Fibroblast of lung (primary cell): ENCODE measurements at places on chromosomes 5 and 9. TPM values are rescaled to one million over a fixed set of nuclear protein-coding genes. Genes with fewer than 3 reads are reported as not detected.

PCDH1 gene
- 0.66 and 2.3 TPM in 2 replicates for total RNA-seq

CTSV gene
- under 0.01 and 0.66 TPM in 2 replicates for total RNA-seq

DNA sequence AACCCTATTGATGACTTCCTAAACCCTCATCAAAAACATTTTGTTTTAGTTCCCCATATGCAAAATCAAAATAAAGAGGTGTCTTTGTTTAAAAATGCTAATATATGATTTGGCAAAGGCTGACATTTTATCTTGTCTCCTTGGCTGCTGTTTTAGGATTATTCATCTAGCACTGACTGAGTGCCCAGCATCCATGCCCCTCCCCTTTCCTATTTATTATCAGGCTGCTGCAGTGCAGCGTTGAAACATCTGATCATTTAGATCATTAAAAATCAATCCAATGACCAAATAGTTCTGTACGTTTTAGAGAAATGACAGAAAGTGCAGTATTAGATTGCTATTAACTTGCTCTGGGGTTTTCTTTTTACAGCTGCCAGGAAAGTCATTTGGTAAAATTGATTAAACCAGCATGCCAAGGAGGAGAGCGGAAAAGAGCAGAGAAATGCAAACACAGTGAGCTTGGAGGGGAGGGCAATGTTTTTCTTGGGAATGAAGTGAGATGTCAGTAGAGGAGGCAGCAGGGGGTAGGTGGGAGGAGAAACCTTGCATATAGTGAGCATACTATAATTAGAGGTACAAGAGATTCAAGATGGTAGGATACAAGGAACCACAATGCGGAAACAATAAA, 286.3 kb downstream of the PDE4D start:
- no peak for DNase-seq

DNA sequence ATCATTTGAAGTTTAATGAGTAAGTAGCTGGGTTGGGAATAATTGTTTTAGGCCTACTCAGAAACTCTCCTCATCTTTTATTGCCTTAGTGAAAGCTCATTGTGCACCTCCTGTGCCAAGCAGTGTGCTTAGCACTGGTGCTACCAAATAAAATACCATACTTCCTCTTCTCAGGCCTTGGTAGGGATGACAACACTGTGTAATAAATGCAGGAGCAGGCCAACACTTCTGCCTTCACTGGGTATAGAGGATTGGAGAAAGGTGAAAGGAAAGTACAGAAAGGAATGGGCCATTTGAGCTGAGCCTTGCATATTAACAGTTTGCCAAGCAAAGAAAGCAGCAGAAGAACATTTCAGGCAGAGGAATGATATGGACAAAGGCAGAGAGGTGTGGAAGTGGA, 285.7 kb downstream of the NR3C1 start:
- DNase-seq, result no peak

GRCh38 chr9:95100071-95100627, 217.4 kb downstream of the FANCC start:
- DNase-seq, result no peak

- DNase-seq, result no peak
Observed at GRCh38 chr5:178423901-178424809, 166.0 kb downstream of the COL23A1 start.

GRCh38 chr5:113381791-113382190, 53.0 kb downstream of the TSSK1B start:
- peak; percentile 47 for DNase-seq

DNA sequence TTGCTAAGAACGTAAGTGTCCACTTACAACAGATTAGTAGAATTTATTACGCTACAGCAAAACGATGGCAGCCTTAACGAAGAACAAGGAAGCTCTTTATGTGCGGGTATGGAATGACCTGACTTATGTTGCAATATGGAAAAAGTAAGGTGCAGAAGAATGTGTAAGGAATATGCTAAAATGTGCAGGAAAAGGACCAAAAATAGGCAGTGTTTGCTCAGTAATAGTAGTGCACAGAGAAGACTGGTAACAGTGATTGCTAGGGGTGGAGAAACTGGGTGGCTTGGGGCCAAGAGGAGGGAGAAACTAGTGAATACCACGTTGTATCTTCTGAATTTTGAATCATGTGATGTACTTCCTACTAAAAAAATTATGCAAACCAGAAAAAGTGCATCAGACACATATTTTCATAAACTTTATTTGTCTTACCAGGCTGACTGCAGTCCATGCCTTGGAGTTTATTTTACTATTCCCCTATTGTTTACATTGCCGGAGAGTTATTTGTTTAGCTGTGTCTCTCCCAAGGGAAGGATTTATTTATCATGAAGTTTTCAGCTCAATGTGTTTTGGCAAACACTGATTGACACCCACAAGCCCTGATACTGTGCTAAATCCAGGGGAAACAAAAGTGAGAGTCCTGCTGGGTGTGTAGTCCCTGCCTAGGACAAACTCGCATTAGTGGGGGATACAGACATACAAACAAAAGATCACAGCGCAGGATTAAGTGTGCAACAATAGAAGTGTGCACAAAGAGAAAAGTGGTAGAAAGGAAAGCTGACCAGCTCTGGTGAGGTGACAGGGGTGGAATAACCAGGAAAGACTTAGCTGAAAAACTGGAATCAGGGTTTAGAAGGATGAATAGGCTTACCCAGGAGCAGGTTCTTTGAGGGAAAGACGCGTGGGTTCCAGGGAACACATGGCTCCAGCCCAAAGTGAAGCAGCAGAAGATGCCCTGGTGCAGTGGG, 34.0 kb upstream of the ZNF484 start:
- no peak for DNase-seq

DNA sequence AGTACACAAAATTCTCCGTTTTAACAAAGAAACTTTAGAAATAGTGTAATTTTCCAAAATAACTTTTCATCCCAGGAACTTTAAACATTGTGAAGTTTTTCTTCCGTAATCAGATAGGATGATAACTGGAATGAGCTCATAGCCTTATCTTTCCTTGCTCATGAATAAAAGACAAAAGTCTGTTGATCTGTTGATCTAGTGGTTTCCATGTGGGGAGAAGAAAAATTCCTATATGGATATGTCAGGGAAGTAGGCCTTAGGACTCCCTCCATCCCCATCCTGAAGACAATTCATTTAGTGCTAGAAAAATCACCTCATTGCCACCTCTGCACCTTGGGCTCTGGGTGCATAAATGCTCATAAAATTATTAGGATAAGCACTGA, 266.6 kb downstream of the SMARCA2 start:
- DNase-seq, result no peak

DNA sequence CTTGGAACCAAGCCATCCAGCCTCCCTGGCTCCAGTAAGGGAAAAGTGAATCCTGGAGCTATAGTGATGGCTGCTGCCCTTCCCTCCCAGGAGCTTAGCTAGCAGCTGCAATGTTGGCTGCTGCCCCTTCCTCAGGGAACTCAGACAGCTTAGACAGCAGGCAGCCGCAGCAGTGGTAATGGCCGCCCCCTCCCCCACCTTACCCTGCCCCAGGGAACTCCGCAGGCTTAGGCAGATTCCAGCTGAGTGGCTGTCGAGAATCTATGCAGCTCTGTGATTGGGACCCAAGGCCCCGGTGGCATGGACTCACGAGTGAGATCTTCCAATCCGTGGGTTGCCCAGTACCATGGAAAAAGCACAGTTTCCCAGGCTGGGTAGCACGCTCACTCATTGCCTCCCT, 378.6 kb downstream of the NNT start:
- DNase-seq, result no peak

GRCh38 chr5:22722491-22722890, 130.7 kb downstream of the CDH12 start:
- DNase-seq, result no peak

DNA sequence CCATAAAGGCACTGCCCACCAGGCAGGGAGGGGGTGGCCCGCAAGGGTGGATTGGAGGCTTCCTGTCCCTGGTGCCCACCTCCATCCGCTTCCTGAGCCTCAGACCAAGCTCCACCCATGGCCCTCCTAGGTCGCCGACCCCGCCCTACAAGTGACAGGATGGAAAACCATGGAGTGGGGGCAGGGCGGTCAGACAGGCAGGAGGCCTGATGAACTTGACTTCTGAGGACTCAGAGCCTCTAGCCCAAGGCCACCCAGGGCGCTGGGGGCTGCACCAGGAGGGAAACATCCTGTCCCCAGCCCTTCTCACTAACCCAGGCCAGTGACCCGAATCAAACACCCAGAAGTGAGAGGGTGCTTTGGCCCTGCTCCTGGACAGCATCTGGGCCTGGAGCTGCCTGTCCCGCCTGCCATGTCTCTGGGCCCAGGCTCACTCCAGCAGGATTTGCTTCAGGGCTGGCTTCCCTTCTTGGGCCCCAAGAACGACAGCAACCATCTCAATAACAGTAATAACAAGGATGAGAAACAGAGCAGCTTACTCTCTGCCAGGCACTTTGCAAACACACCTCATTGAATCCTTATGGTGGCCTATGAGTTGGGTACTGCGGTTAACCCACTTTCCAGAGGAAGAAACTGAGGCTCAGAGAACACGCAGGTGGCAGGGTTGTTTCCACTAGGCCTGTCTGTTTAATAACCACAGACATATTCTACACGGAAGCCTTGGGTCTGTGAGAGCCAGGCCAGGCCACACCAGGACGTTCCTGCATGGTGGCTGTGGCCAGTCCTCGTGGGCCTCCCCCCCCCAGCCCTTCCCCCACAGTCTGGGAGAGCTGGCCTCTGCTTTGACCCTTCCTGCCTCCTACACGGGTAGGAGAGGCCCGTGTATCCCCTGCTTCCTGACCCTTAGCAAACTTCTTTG, 4.4 kb upstream of the ST6GALNAC6 start:
- no peak for DNase-seq
